Activated naive CD4-positive, alpha-beta T cell treated with anti-CD3 and anti-CD28 coated beads for 36 hours (primary cell): ENCODE measurements at places on chromosomes 4 and X. TPM values are rescaled to one million over a fixed set of nuclear protein-coding genes. Genes with fewer than 3 reads are reported as not detected.

Gene MAGT1
- 31.0 TPM for total RNA-seq

Gene AMBN
- not detected for total RNA-seq

DNA sequence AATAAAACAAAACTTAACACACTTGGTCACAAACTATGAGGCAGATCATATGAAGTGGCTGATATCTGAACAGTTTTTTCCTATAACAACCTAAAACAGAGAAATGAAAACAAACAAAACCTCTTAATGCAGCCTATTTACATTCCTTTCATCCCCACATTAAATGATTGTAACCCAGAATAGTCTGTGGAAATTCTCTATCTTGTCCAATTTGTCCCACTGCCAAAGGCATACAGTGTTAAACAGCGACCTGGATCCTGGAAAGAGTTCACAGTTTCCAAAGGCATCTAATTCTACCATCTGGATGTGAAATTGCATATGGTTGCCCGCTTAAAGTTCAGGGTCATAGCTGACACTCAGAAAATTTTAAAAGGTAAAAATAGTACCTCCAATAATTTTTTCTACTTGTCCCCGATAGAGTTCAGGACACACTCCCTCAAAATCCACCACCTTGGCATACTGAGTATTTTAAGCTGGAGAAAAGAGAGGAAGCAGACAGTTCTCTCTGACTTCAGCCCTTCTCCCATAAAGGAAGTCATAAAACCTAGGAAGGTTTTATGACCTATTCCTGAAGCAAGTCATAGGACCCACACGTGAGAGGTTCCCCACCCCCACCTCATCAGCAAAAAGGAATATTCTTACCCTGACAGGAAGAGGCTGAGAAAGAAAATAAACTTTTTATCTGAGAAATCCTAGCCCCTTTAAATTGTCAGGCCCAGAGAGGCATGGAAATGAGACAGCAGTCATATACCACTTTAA lies 270.2 kb downstream of the PAPSS1 start:
- no peak for DNase-seq

Gene CPEB2
- 5.4 TPM for total RNA-seq

DNA sequence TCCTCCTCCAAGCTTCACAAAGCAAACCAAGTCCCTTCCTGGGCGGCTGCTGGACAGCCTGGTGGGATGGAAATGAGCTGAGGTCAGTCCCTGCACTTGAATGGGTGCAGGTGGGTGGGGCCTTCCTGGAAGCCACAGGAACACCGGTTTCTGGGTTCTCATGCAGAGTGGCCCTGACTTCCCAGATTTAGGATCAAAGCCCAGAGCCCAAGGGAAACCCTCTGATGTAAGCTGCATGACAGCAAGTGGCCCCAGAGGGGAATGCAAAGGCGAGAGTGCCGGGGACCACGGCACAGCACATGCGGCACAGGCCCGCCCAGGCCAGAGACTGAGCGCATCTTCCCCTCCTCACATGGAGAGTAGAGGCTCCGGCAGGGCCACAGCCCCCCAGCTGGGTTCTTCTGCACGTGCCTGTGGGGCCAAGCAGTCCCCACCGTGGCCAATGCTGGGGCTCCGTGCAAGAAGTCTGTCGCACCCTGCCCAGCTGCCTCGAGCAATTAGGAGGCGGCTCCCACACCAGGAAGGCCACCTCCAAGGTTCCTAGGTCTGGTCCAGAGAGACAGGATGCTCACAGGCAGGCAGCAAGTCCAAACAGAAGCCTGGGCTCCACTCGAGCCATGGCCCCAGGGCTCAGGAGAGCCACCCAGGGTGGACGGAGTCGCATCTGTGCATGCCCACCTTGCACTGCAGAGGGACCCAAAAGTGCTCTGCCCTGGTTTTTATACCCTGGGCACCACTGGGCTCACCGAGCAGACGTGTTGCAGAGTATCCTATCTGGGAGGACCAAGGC lies 83.0 kb downstream of the HTRA3 start:
- DNase-seq: no peak

Gene OPRPN
- not detected for total RNA-seq

Gene NUDT10
- 1.2 TPM for total RNA-seq

DNA sequence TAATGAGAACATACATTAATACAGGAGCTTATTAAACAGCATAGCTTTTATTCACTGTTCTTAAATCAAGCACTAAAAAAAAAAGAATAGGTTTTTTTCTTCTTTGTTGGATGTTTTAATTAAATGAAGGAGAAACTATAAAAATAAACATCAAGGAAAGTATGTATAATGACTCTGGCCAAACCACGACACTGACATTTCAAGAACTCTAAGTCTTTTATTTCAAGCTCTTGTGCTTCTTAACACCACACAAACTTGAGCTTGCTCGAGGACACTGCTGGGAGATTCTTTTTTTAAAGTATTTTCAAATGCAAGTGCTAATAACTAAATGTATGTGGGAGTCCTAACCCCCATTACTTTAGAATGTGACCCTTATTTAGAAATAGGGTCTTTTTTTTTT lies 204.9 kb upstream of the PPARGC1A start:
- DNase-seq: no peak

DNA sequence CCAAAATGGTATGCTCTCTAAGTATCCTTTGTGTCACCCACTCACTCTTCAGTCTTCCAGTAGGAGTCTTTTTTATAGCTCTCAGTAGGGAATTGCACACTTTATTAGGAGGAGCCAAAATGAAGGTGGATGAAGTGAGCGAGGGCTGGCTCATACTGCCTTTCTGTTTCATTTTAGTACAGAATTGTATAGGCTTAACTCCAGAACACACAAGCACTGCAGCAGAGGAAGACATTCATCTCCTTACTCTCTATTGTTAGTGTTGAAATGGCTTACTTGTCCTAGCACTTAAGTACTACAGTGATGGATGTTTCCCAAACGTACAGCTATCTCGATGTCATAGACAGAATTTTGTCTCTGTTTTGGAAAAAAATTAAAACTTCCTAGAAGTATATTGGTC lies 327.3 kb upstream of the ATOH1 start:
- no peak for DNase-seq

GRCh38 chrX:67730296-67730695 lies 186.5 kb downstream of the AR start:
- no peak for DNase-seq

Gene GRID2
- not detected for total RNA-seq

DNA sequence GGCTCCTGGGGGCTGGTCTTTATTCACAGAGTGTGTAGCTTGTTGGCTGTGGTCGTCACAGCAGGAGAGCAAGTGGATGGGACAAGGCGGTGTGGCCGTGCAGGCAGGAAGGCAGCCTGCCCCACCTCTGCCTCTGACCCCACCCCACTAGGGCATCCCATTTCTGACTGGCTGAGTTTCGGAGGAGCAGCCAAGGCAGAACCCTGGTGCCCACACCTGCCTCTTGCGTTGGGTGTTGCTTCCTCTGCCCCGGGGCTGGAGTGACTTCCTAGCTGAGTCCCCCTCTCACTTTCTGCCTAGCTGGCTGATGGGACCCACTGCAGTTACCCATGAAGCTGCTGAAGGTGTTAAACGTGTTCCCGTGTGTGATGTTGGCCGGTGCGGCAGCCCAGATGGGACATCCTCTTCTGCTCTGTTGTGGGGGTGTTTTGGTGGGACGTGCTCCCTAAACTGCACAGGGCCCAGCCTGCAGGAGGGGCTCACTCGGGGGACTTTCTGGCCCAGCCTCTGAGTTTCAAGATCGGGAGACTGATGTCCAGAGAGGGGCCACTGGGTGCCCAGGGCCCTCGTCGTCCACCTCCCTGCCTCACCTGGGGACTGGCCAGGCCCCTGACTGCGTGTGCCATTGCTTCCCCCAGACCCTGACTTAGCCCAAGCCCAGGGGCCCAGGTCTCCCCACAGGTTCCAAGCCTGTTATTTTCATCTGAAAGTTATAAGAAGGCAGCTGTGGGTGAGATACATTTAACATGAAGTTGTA lies 101.5 kb downstream of the PSAPL1 start:
- no peak for DNase-seq

Gene TGIF2LX
- total RNA-seq: not detected

DNA sequence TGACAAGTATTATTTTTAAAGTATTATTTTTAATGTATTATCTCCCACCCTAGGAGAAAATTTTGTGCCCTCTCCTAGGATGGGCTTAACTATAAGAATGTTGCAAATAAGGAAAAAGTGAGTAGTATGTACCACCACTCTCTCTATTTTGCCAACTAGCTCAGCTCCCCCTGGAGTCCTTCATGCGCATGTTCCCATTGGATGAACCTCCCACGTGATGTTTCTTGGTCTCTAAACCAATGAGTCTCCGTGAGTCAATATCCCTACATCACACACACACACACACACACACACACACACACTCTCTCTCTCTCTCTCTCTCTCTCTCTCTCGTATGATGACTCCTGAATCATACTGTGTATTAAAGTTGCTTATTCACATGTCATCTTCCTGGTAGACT lies 129.7 kb upstream of the ZFP42 start:
- DNase-seq: no peak

DNA sequence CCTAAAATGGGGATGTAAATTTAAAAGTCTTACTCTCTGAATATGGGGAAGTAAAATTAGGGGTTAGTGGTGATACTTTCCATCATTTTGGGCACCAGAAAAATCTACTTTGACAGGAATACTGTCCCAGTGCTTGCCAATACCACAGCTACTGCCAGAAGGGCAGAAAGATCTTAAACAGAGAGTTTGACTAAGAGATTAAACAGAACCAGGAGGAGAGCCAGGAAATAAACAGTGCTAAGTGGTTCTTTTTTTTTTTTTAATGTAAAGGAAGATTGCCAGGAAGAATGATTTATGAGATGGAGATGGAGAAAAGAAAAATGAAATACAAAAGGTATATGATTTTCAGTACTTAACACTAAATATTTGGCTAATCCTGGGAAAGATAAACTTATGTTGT lies 126.8 kb downstream of the RTL3 start:
- DNase-seq: no peak

- DNase-seq: no peak
Measured at GRCh38 chr4:159107203-159107925, 4.5 kb downstream of the RAPGEF2 start.

Gene SYNPO2
- 0.14 TPM for total RNA-seq

DNA sequence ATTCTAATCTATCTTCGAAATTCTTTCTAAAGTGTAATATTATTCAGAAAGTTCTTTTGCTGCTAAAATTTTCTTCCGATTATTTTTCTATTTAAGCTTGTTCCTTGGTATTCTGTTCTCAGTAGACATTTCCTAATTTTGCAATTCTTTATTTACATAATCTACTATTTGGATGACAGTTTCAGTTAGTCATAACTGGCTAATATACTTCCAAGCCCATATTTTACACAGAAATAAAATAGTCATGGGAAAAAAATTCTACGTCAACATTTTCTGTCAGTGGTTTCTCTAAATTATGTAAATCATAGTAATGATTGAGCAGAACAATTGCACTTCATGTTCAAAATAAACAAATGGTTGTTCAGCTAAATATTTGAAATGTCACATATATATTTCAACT lies 178.0 kb upstream of the ANKRD50 start:
- no peak for DNase-seq

Gene LARP1B
- total RNA-seq: 17.6 TPM

GRCh38 chr4:102477657-102478056 lies 23.5 kb upstream of the NFKB1 start:
- DNase-seq: no peak
